ENCODE measurements at places on chromosomes 6 and 20. TPM values are rescaled to one million over a fixed set of nuclear protein-coding genes. Genes with fewer than 3 reads are reported as not detected.

OR12D1 gene
- total RNA-seq = not detected

ZBTB9 gene
- total RNA-seq = 10.6 TPM

KCNK17 gene
- total RNA-seq = not detected

DUSP15 gene
- total RNA-seq = not detected

SLC26A8 gene
- total RNA-seq = not detected

DNAAF9 gene
- 5.1 TPM for total RNA-seq

GGTLC1 gene
- not detected for total RNA-seq

GABRR1 gene
- not detected for total RNA-seq

C6orf132 gene
- 0.08 TPM for total RNA-seq

STX11 gene
- total RNA-seq = 3.0 TPM

HLA-DQA1 gene
- total RNA-seq = 13.7 TPM

PRSS16 gene
- 0.25 TPM for total RNA-seq

C2 gene
- total RNA-seq = 4.3 TPM

C6orf58 gene
- not detected for total RNA-seq

GATA5 gene
- not detected for total RNA-seq

SLC25A27 gene
- total RNA-seq = 5.2 TPM

EFCAB8 gene
- 2.9 TPM for total RNA-seq

GSTA2 gene
- not detected for total RNA-seq

NHLRC1 gene
- total RNA-seq = 2.1 TPM

CDSN gene
- total RNA-seq = not detected

NHSL1 gene
- 0.05 TPM for total RNA-seq

LIME1 gene
- total RNA-seq = 95.0 TPM

CST2 gene
- not detected for total RNA-seq
